Smooth muscle cell of bladder (primary cell): ENCODE measurements at places on chromosomes 4 and X. TPM values are rescaled to one million over a fixed set of nuclear protein-coding genes. Genes with fewer than 3 reads are reported as not detected.

PLRG1 gene
- 63.3 and 66.6 TPM in 2 replicates for total RNA-seq

BCORL1 gene
- total RNA-seq = 1.1 and 1.7 TPM in 2 replicates

WDR17 gene
- total RNA-seq = 1.5 and 1.6 TPM in 2 replicates

SH3RF1 gene
- 12.7 and 16.3 TPM in 2 replicates for total RNA-seq

NLGN4X gene
- total RNA-seq = 0.14 and 0.55 TPM in 2 replicates

KCNE5 gene
- 0.43 and 0.74 TPM in 2 replicates for total RNA-seq

ADAMTS3 gene
- total RNA-seq = 2.5 and 3.8 TPM in 2 replicates

LRCH2 gene
- 11.5 and 14.2 TPM in 2 replicates for total RNA-seq

S100P gene
- 0.18 and 1.6 TPM in 2 replicates for total RNA-seq

GYPE gene
- 0.74 and 1.3 TPM in 2 replicates for total RNA-seq

PDGFRA gene
- 425 and 502 TPM in 2 replicates for total RNA-seq

GABRE gene
- total RNA-seq = 34.1 and 58.4 TPM in 2 replicates

ZNF732 gene
- 0.14 and 0.18 TPM in 2 replicates for total RNA-seq

PRKX gene
- total RNA-seq = 8.7 and 11.1 TPM in 2 replicates

BEND2 gene
- not detected in 2 replicates for total RNA-seq

FGF13 gene
- total RNA-seq = 2.2 and 4.8 TPM in 2 replicates

COQ2 gene
- 13.7 and 18.3 TPM in 2 replicates for total RNA-seq

NDP gene
- 0.28 and 0.43 TPM in 2 replicates for total RNA-seq

CNGA1 gene
- total RNA-seq = not detected in 2 replicates

SPANXA2 gene
- total RNA-seq = 0.28 TPM in 1 of 2 replicates, not detected in the other

CENPVL2 gene
- total RNA-seq = not detected in 2 replicates

ETDA gene
- not detected in 2 replicates for total RNA-seq

STOX2 gene
- 1.0 and 3.4 TPM in 2 replicates for total RNA-seq

AKAP14 gene
- total RNA-seq = not detected in 2 replicates

STIM2 gene
- total RNA-seq = 12.9 and 17.6 TPM in 2 replicates

CXCR3 gene
- total RNA-seq = not detected in 2 replicates

VCX gene
- not detected in 2 replicates for total RNA-seq

ETDB gene
- not detected in 2 replicates for total RNA-seq

TCEAL4 gene
- 43.1 and 53.1 TPM in 2 replicates for total RNA-seq

DUX4 gene
- total RNA-seq = not detected in 2 replicates

ADGRG4 gene
- not detected in 2 replicates for total RNA-seq

PSAPL1 gene
- not detected in 2 replicates for total RNA-seq

ZMAT1 gene
- under 0.01 and 0.09 TPM in 2 replicates for total RNA-seq

MUC7 gene
- total RNA-seq = not detected in 2 replicates

SPARCL1 gene
- under 0.01 and 0.18 TPM in 2 replicates for total RNA-seq

CXCL8 gene
- total RNA-seq = 29.5 and 107 TPM in 2 replicates

ARHGAP24 gene
- total RNA-seq = 40.5 and 55.5 TPM in 2 replicates

AFP gene
- 0.55 and 0.85 TPM in 2 replicates for total RNA-seq

FHL1 gene
- 12.9 and 31.9 TPM in 2 replicates for total RNA-seq

CLDN34 gene
- total RNA-seq = not detected in 2 replicates

NLRP2B gene
- total RNA-seq = under 0.01 TPM in 2 replicates
